ENCODE measurements at places on chromosomes 16 and 17.

- no peak for DNase-seq
Measured at GRCh38 chr16:74305978-74306784, 9.6 kb downstream of the PSMD7 start.

DNA sequence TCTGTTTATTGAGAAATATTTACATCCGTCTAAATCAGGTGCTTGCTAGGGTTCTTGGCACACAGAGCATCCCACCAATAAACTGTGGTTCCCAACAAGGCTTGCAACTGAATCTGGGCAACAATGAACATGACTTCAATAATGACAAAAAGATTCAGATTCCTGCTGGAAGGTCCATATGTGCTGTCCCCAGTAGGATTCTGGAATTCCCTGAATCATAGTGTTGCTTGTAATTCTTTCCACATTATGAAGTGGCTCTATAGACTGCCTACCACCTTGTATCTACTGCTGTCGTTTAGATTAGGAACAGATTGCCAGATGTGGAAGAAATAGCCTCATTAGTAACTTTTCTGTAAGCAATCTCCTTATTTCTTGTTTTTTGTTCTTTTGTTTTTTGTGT is 265.9 kb downstream of the WWOX start:
- DNase-seq = no peak

GRCh38 chr16:49970797-49971431 is 54.1 kb upstream of the CNEP1R1 start:
- DNase-seq = no peak

- peak; percentile 82 for DNase-seq
Measured at GRCh38 chr16:3282103-3282729, 1.1 kb upstream of the ZNF263 start.

DNA sequence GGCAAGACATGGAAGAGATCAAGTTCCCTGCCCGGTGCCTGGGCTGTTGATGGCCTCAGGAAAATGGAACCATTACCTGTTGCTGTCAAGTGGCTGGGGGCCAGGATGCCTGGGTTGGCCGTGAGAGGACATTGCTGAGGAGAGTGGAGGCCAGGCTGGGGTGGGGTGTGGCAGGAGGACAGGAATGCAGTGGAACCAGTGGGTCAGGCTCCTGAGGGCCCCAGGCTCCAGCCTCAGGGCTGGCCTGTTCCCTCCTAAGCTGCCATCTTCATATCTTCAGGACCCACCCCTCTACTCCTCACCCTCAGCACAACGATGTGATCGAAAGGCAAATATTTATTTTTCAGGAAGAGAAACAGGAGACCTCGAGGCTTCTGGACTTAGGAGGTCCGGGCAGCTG is 8.5 kb upstream of the YPEL3 start:
- peak; percentile 26 for DNase-seq

DNA sequence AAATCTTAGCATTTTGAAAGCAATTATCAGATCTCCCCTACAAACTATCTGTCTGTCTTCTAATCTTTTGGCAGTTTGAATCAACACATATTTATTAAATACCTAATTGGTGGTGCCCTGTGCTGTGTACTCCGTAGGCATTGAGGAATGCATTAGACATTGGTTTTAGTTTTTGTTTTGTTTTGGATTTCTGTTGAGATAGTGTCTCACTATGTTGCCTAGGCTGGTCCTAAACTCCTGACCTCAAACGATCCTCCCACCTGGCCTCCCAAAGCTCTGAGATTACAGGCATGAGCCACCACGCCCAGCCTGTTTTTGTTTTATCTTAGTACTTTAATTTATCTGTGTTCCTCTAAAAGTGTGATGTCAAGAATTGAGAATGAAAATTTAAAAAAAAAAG is 124.8 kb upstream of the RBL2 start:
- DNase-seq = no peak

DNA sequence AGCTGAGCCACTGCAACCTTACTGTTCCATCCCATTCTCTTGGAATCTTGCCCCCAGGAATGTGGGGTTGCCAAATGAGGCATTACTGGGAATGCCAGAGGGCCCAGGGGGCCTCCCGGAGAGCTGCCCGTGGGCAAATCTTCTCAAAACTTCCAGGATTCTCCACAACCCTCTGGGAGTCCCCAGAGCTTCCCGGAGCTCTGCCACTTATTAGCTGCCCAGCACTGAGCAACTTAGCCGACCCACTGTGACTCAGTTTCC is 306.0 kb downstream of the FOXL1 start:
- DNase-seq = no peak

DNA sequence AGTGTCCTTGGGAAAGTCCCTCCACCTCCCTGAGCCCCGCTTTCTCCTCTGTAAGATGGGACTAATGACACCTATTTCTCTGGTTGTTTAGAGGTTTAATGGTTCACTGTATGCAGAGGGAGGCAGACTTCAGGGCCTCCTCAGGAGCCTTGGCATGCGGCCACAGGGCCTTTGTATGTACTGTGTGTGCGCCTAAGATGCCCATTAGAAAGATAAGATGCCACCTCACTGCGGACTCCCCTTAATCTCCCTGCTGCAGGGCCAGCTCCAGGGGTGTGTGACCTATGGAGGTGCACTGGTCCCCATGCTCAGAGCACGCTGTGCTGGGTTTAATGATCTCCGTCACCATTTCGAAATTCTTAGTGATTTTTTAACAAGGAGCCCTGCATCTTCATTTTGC is 59.3 kb downstream of the TMEM235 start:
- no peak for DNase-seq

DNA sequence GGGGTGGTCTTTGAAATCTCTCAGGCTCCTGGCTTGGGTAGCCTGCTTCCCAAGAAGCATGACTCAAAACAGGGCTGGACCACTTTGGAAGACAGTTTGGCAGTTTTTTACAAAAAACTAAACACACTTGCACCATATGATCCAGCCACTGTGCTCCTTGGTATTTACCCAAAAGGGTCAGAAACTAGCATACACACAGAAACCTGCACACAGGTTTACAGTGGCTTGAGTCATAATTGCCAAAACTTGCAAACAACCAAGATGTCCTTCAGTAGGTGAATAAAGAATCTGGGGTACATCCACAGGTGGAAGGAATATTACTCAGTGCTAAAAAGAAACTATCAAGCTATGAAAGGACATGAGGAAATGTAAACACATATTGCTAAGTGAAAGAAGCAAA is 323.2 kb upstream of the CDH5 start:
- DNase-seq = no peak

DNA sequence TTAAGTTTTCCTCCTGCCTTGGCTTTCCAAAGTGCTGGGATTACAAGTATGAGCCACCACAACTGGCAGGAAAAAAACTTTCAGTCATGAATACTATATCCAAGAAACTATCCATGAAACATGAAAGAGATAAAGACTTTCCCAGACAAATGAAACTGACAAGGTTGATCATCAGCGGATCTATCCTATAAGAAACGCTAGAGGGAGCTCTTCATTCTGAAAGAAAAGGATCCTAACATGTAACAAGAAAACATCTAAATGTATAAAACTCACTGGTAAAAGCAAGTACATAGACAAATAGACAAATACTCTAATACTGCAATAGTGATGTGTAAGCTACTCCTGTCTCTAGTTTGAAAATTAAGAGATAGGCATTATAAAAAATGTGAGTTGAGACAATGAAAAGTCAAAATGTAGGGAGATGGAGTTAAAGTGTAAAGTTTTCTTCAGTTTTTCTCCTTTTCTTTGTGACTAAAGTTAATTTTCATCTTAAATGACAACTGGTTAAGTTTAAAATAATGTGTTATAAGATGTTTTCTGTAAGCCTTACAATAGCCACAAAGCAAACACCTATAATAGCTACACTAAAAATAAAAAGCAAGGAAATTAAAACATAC is 79.6 kb upstream of the TEKT1 start:
- no peak for DNase-seq

- DNase-seq = no peak
Measured at GRCh38 chr17:1956134-1956533, 69.0 kb downstream of the RTN4RL1 start.

DNA sequence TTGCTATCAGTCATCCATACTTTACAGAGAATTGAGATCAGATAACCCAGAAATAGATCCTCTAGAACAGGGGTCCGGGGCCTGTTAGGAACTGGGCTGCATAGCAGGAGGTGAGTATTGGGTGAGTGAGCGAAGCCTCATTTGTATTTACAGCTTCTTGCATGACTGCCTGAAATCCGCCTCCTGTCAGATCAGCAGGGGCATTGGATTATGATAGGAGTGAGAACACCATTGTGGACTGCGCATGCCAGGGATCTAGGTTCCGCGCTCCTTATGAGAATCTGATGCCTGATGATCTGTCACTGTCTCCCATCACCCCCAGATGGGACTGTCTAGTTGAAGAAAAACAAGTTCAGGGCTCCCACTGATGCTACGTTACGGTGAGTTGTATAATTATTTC is 13.0 kb upstream of the SCIMP start:
- DNase-seq = no peak

- no peak for DNase-seq
Measured at GRCh38 chr17:22266231-22266630, 573.9 kb downstream of the KCNJ18 start.

DNA sequence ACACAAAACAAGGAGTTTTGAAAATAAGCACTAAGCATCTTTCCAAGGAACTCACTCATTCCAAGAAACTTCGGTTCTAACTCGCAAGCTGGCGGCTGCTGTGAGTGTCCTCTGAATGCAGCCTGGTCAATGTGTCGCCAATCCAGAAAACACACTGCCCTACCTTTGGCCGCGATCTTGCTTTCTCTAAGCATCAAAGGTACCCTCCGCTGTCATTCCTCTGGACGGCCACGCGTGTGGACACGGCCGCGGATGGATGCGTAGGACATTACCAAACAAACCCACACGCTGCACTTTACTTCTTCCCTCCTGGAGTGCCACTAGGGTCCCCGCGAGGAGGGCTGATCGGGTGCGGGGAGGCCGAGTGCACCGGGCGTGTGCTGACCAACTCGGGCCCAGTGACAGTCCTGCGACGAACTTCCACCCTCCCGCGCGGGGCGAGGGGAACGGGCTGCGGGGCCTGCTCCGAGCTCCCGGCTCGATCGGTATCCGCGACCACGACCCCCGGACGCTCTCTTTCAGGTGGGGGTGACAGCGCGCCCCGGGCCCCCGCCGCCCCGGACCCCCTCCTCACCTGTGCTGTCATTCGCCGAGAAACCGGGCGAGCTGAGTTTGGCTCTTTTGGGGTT is 1.1 kb downstream of the CREBBP start:
- DNase-seq = peak; percentile 32

Measured in H9 (cell line).